ENCODE measurements at places on chromosomes 12 and 14. TPM values are rescaled to one million over a fixed set of nuclear protein-coding genes. Genes with fewer than 3 reads are reported as not detected.

The TRHDE gene
- 1.7 TPM for total RNA-seq

The CMA1 gene
- total RNA-seq, result not detected

The FICD gene
- 10.4 TPM for total RNA-seq

The IFNG-AS1 gene
- not detected for total RNA-seq

The ART4 gene
- total RNA-seq, result 86.0 TPM

The OTOGL gene
- not detected for total RNA-seq

The CAPZA3 gene
- not detected for total RNA-seq

The SMCO2 gene
- not detected for total RNA-seq

The RPGRIP1 gene
- not detected for total RNA-seq

The RASSF8 gene
- total RNA-seq, result 16.2 TPM

The PLEKHD1 gene
- total RNA-seq, result 0.39 TPM

The CCNB1IP1 gene
- 55.4 TPM for total RNA-seq

The PPP4R4 gene
- total RNA-seq, result 0.54 TPM

The IFI27L1 gene
- total RNA-seq, result 8.6 TPM

The FZD10 gene
- not detected for total RNA-seq

The ACYP1 gene
- 2.9 TPM for total RNA-seq

The TEX52 gene
- total RNA-seq, result not detected

The PZP gene
- total RNA-seq, result not detected

The C12orf50 gene
- total RNA-seq, result not detected

The WSCD2 gene
- total RNA-seq, result not detected

The AKAP5 gene
- total RNA-seq, result 0.33 TPM

The ASPG gene
- total RNA-seq, result 0.79 TPM

The NAV3 gene
- total RNA-seq, result 1.2 TPM

The MYF5 gene
- not detected for total RNA-seq

The EML5 gene
- not detected for total RNA-seq

The C12orf56 gene
- 0.11 TPM for total RNA-seq

The ADCY4 gene
- total RNA-seq, result 2.0 TPM

The KCNH3 gene
- not detected for total RNA-seq

The TAS2R14 gene
- 2.7 TPM for total RNA-seq

The ABCC9 gene
- 0.11 TPM for total RNA-seq

The HOXC4 gene
- 2.0 TPM for total RNA-seq
